ENCODE measurements at places on chromosomes 13 and 19.

DNA sequence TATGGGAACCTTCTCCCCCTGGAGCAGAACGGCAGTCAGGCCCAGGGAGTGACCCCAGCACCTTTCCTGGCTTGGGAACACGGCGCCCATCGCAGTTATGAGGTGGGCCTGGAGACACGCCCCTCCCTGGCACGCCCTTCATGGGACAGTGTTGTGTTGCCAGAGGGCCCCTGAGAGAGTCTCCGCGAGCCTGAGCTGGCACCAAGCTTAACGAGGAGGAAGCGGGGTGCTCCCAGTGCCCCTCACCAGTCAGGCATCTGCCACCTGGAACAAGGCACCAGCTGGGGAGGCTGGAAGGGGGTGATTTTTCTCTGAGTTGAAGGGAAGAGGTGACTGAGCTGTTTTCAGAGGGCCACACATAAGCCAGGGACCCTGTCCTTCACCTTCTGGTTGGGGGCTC, 180.6 kb downstream of the KDM4B start:
- no peak for DNase-seq

- DNase-seq, result no peak
These were observed 51.9 kb downstream of the DNM2 start for GRCh38 chr19:10769533-10770491.

DNA sequence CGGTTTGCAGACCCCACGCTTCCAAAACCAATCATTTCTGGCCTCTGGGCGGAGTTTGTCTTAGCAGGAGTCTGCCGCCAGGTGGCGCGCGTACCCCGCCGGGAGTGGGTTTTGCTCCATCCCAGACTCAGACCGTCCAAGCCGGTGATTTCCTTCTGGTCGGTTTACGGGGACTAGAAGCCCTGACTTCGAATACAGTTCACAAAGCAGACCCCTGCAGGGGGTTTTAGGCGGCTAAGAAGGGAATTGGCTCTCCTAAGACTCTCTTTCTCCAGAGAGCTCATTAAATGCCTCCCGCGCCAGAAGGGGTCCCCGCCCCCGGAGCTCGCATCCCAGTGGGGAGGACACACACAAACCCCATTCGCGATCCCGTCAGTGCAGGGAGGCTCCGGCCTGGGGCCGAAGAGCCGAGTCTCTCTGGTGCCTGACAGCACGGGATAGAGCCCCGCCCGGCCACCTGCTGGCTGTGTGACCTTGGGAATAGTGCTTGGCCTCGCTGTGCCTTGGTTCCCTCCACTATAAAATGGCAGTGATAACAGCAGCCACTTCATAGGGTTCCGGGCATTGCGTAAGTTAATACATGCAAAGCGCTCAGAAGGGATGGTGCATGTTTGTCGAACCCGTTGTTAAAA, 8.6 kb upstream of the NUP62 start:
- peak; percentile 80 for DNase-seq

GRCh38 chr13:97460853-97461252, 26.9 kb downstream of the RAP2A start:
- no peak for DNase-seq

GRCh38 chr19:15643387-15643786, 2.7 kb downstream of the CYP4F3 start:
- no peak for DNase-seq

DNA sequence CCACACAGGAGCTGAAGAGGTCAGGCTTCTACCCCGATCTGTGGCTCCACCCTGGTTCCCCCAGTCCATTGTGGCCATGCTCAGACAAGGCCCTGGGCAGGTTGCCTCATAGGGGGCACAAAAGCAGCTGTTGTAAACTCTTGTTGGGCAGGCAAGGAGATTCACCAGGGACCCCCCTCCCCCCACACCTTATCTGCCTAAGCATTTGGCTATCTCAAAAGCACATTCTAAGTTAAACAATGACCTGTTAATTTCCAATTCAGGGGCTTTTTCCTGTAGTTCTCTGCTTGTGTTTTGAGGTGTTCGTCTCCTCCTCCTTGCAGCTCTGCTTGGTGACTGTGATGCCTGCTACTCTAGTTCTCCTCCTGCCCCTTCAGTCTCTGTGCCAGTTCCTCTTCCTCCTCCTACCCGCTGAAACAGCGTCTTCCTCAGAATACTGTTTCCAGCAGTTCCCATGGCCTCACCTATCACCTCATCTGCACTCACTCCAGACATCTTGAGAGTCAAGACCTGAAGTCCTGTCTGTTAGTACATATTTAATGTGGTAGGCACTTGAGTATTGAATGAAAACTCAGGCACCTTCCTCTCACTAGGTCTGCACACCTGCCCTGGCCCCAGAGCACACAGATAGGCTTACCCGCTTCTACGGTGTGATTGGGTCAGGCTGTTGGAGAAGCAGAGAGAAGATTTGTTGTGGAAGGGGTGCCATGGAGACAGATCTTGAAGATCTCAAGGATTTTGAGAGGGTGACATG, 31.7 kb downstream of the SPATA13 start:
- DNase-seq, result no peak

DNA sequence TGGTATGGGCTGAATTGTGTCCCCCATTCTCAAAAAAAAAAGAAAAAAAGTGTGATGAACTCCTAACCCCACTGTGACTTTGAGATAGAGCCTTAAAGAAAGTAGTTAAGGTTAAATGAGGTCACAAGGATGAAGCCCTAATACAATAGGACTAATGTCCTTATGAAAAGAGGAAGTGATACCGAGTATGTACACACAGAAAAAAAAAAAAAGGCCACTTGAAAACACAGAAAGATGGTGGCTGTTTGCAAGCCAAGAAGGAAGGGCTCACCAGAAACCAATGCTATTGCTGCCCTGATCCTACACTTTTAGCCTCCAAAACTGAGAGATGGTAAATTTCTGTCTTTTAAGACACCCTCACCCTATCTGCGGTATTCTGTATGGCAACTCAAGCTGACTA, 955.6 kb downstream of the PCDH17 start:
- no peak for DNase-seq

DNA sequence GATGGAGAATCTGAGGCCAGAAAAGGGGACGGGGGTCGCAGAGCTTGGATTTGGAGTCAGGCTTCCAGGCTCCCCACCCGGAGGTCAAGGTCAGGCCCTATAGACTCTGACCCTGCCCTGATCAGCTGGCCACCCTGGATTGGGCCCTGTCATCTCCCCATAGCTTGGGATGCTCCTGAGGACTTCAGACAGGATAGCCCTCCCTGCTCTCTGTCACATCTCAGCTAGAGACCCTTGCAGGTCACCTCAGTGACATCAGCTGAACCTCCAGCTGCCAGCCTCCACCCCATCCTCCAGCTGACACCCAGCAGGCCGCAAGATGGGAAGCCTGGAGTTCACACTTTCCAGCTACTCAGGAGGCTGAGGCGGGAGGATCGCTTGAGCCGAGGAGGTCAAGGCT, 2.8 kb upstream of the TPM4 start:
- no peak for DNase-seq

DNA sequence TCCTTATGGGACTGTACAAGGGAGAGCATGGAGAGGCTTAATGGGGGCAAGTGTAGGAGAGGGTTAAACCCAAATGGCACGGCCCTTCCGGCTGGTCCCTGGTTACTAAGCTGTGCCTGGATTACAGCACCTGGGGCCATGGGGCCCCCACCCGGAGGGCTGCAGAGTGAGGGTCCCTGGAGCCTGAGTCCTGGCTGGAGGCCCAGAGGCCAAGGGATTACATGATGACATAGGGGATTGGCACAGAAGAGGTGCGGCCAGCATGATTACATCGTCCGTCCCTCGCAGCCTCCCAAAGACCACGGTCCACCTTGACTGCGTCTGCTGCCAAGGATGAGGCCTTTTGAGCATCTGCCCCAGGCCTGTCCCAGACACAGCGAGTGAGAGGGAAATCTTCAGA, 149.4 kb downstream of the URI1 start:
- DNase-seq, result no peak

GRCh38 chr13:100269837-100270236, 180.9 kb downstream of the PCCA start:
- DNase-seq, result no peak

DNA sequence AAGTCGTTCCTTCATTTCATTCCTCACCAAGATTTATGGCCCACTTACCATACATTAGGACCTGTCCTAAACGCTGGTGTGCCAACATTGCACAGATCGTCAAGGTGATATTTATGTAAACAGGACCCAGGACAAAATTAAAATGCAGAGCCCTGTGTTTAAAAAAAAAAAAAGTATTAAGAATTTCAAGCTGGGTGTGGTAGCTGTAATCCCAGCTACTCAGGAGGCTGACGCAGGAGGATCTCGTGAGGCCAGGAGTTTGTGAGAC, 6.5 kb upstream of the ZNF444 start:
- DNase-seq, result no peak

DNA sequence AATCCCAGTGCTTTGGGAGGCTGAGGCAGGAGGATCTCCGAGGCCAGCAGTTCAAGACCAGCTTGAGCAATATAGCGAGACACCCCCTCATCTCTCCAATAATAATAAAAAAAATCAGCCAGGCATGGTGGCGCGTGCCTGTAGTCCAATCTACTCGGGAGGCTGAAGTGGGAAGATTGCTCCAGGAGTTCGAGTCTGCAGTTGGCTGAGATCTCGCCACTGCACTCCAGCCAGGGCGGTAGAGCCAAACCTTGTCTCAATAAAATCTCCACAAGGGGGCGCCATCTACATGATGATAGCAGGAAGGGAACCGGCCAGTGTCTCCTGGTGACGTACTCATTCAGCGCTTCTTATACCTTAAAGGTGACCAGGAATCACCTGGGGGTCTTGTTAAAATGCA, 13.6 kb upstream of the C5AR1 start:
- peak; percentile 71 for DNase-seq

DNA sequence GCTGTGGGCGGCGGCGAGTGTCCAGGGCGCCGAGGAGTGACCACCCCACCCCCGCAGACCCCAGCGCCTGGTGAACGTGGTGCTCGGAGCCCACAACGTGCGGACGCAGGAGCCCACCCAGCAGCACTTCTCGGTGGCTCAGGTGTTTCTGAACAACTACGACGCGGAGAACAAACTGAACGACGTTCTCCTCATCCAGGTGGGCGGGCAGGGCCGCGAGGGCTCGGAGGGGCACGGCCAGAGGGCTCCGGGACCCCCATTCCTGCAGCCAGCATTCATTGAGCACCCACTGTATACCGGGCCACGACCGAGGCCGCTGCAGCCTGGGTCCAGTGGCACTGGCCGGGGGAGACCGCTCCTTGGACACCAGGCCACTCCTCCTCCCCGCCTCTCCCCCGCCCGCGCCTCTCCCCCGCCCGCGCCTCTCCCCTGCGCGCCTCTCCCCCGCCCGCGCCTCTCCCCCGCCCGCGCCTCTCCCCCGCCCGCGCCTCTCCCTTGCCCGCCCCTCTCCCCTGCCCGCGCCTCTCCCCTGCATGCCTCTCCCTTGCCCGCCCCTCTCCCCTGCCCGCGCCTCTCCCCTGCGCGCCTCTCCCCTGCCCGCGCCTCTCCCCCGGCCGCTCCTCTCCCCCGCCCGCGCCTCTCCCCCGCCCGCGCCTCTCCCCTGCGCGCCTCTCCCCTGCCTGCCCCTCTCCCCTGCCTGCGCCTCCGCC, 3.2 kb downstream of the PRTN3 start:
- DNase-seq, result no peak

DNA sequence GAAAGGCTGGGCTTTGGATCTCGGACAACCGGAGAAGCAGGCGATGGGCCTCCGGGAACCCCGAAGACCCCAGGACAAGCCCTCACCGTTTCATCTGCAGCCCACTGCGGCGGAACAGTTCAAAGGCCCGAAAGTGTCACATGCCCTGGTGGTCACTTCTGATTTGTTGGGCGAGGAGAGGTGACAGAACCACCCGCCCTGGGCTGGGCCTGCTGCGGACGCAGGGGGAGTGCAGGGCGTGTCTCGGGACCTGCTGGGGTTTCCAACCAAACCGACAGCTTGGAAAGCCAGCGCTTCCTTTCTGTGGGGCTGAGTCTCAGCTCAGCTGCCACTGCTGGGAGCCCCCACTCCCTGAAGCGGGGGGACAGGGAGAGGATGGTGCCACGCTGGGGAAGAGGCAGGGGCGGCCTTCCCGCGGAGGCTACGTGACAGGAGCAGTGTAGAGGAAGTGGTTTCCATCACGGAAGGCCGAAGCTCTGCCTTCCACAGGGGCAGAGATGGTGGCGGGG, 22.8 kb upstream of the ZBTB7A start:
- DNase-seq, result peak; percentile 35

DNA sequence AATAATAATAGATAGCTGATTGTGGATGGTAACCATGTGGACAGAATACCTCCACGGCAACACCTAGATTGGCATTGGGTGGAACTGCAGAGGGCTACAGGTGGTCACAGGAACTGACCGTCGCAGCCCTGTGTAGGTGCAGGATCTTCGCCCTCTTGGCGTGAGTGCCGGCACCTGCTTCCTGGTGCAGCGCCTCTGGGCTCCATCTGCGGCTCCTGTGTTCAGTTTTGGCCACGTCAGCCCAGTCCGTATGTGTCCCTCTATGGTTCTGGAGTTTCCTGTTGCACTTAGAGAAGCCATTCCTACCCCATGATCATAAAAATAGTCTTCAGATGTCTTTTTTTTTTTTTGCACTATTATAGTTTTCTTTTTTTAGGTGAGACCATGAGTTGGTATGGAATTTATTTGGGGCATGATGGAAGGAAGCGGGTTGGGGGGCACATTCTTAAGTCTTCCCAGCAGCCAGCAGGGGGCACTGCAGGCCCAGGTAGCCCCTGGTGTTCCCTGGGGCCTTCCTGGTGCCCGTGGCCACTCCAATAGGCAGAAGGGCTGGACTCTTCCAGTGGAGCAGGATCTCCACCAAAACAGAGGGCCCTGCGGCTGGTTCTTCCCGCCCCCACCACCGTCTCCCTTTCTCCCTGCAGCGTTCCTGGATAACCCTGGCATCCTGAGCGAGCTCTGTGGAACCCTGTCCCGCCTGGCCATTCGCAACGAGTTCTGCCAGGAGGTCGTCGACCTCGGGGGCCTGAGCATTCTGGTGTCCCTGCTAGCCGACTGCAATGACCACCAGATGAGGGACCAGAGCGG, 10.1 kb upstream of the SLC25A42 start:
- DNase-seq, result peak; percentile 55

DNA sequence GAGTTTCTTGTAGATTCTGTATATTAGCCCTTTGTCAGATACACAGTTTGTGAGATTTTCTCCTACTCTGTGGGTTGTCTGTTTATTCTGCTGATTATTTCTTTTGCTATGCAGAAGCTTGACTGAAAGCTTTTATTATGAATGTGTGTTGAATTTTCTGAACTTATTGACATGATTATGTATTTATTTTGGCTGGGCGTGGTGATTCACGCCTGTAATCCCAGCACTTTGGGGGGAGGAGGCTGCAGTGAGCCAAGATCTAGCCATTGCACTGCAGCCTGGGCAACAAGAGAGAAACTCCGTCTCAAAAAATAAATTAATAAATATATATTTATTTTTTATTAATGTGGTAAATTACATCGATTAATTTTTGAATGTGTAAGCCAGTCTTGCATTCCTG, 78.9 kb downstream of the DNAJC15 start:
- no peak for DNase-seq

DNA sequence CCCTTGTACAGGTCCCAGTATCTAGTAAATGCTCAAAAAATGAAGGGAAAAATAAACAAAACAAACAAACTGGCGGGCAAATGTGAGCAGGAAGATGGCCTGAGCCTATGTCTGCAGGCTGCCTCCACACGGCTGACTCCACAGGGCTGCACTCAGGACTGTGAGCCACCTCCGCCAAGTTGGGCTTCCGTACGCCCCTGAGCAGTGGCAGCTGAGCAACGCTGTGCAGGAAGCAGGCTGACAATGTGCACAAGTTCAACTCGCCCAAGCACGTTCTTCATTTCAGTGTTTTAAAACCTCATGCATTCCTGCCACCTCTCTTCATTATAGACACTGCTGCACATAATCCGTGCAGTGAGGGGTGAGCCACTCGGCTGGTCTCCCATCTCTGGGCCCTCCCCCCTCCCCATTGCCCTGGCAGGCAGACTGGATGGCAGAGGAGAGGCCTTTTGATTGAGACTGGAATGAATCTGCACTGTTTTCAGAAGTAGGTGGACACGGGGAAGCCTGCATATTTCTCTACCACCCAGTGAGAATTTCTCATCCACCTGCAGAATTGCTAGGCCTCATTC, 915.3 kb downstream of the UQCRFS1 start:
- no peak for DNase-seq

All from activated naive CD4-positive, alpha-beta T cell treated with Interleukin-2 at 50 U/mL for 16 hours (primary cell).